ENCODE measurements at places on chromosomes 2 and 18. TPM values are rescaled to one million over a fixed set of nuclear protein-coding genes. Genes with fewer than 3 reads are reported as not detected.

The SCLY gene
- total RNA-seq: 2.6 TPM

The ERBB4 gene
- total RNA-seq: 0.16 TPM

The FEV gene
- total RNA-seq: not detected

The UGT1A7 gene
- total RNA-seq: not detected

The SLC25A12 gene
- 17.1 TPM for total RNA-seq

The UGT1A5 gene
- not detected for total RNA-seq

The REG3G gene
- total RNA-seq: not detected

The ARL4C gene
- 33.7 TPM for total RNA-seq

The AGXT gene
- not detected for total RNA-seq

The SH3RF3 gene
- 8.4 TPM for total RNA-seq

The CPO gene
- not detected for total RNA-seq

The ACSL3 gene
- total RNA-seq: 94.0 TPM

The XPO1 gene
- 220 TPM for total RNA-seq

The GAREM2 gene
- 0.57 TPM for total RNA-seq

The LMAN2L gene
- total RNA-seq: 12.2 TPM

The SGPP2 gene
- not detected for total RNA-seq

The APLF gene
- 6.8 TPM for total RNA-seq

The PRSS56 gene
- not detected for total RNA-seq

The ARHGAP28 gene
- total RNA-seq: 221 TPM

The CNDP1 gene
- total RNA-seq: not detected

The CFAP65 gene
- not detected for total RNA-seq

The RAPGEF4 gene
- total RNA-seq: 1.3 TPM

The B4GALT6 gene
- total RNA-seq: 6.3 TPM

The USP37 gene
- total RNA-seq: 14.8 TPM

The TNFAIP6 gene
- 51.9 TPM for total RNA-seq

The PPP3R1 gene
- 10.6 TPM for total RNA-seq

The RGPD4 gene
- 0.16 TPM for total RNA-seq

The SLC19A3 gene
- total RNA-seq: 1.6 TPM

The LRRC30 gene
- total RNA-seq: not detected

The GCG gene
- not detected for total RNA-seq

The CD8B2 gene
- total RNA-seq: not detected

The TUBA3D gene
- not detected for total RNA-seq

The WNT6 gene
- not detected for total RNA-seq

The CLEC4F gene
- total RNA-seq: not detected

The WNT10A gene
- total RNA-seq: not detected

The IL1RL1 gene
- 4.9 TPM for total RNA-seq

The VWC2L gene
- not detected for total RNA-seq

The LINC00305 gene
- total RNA-seq: not detected

The ZNF385B gene
- total RNA-seq: 4.8 TPM

The APOB gene
- total RNA-seq: not detected

The EHD3 gene
- total RNA-seq: 10.7 TPM

The HSPD1 gene
- 158 TPM for total RNA-seq

The ATP6V1C2 gene
- total RNA-seq: not detected

The MCEE gene
- total RNA-seq: 8.0 TPM

The OTOF gene
- not detected for total RNA-seq

The ZNF397 gene
- total RNA-seq: 20.5 TPM

The M1AP gene
- not detected for total RNA-seq

The C1GALT1C1L gene
- total RNA-seq: 0.36 TPM

The PLGLB2 gene
- total RNA-seq: not detected

The PRKAG3 gene
- 0.41 TPM for total RNA-seq

The SLC8A1 gene
- total RNA-seq: 112 TPM

The TFCP2L1 gene
- under 0.01 TPM for total RNA-seq

The ARHGAP25 gene
- 0.36 TPM for total RNA-seq

The ARHGAP15 gene
- not detected for total RNA-seq

The PSMA8 gene
- total RNA-seq: not detected

The HOXD10 gene
- not detected for total RNA-seq

The PLEKHH2 gene
- total RNA-seq: 5.4 TPM
